Iris pigment epithelial cell (primary cell): ENCODE measurements at places on chromosomes 5 and 9.

- no peak for DNase-seq
Measured at GRCh38 chr9:97723819-97724218, 26.7 kb upstream of the XPA start.

- no peak for DNase-seq
Measured at GRCh38 chr5:64163746-64164145, 1.9 kb upstream of the RNF180 start.

DNA sequence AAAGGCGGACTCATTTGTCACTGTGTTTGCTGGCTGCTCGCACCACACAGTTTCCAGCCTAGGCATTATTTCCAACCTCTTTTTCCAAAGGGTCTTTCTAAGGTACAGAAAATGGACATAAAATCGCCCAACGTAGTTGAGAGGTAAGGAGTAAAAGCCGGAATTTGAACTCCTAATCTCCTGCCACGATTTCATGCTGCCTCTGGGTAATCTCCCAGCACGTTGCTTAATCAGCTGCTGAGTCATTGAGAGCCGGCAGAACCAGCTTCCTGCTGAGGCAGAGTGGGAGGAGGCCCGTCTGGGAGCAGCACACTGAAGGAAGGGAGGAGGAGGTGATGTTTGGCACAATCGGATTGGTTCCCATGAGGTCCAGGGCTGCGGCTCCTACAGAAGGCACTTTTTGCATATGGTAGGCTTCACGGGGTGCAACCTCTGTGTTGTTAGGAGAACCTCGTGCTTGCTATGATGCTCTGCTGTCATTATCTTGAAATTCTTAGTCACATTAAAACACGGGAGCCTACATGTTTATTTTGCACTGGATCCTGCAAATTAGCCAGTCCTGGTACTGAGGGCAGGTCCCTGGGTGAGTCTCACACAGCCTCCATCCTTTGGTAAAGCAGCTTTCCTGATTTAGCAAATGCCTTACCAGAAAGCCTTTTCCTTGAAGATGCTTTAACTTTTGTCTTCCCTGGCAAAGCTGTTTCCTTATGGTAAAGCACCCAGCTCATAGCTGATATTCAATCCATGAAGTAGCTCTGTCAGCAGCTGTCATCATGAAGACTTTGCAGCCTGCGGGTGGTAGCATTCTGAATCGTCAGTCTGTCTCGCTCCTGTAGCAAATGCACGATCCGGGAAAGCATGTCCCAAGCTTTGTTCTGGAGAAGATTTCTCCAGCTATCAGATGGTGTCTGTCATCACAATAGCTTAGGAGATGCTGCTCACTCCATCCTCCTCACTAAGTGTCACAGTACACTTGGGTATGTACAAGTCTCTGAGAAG lies 191.6 kb upstream of the MSX2 start:
- DNase-seq: peak; percentile 99

DNA sequence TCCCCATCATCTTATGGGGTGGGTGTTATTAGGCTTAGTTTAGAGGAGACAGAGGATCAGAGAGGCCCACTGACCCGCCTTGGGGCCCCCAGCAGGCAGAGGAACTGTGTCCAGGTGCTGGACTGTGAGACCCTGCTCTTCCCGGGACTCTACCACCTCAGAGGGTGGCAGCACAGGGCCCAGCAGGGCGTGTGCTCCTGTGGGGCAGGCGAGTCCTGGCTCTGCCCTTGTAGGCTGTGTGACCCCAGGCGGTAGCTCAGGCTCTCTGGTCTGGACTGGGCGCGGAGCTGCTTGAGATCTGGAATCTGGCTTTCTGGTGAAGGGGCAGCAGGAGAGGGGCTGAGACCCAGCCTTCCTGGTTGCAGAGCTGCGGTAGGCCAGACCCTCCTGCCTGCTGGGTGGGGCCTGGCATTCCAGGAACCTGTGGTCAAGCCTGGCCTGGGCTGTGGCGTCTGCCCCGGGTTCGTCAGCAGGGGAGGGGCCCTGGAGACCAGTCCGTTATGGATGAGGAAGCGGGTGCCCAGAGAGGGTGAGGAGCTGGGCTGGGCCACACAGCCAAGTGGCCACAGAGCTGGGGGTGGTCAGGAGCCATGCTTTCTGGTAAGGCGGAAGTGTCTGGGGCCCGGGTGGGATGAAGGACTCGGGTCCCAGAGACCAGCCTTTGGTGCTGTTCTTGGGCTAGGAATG lies 46.5 kb downstream of the RXRA start:
- DNase-seq: no peak

DNA sequence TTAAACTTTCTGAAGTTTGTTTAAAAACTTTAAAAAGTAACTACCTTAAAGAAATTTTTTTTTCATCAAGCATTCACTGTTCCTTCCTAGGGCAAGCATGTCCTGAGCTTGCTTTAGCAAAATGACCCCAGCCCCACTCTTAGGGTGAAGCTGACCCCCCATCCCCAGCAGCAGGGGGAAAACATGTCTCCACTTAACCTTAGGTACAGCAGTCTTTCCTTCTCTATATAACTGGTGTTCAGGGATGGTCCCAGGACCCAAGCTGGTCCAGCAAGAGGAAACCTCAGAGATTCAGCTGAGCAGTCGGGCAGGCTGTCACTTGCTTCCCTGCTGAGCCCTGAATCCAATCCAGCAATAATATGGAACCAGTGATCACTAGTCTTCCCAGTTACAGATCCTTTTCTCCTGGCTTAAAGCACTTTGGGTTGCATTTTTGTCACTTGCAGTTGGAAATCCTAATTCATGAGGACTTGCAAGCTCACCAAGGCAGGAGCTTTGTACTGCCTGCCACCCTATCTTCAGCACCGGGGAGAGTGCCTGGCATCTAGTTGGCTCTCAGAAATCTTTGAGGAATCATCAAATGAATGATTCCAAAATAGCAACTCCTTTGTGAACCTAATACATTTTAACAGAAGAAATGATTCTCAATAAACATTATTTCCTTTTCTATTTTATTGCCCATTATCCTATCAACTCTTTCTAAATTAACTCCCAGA lies 91.2 kb downstream of the FSTL4 start:
- DNase-seq: no peak

DNA sequence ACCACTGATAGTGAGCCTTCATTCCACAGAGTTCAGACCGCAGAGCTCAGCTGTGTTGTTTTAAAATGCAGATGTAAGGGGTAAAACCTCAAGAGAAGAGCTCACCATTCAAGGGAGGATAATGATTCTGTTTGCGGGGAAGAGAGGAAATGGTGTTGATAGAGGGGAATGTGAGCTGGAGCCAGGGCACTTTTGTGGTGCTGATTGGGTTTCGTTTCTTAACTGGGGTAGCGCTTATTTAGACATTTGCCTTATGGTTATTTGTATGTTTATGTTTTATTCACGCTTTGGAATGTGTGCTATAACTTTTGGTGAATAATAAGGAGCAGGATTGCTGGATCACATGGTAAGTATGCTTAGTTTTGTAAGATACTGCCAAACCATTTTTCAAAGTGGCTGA lies 42.5 kb downstream of the STXBP1 start:
- DNase-seq: no peak

- no peak for DNase-seq
Measured at GRCh38 chr5:7910738-7911428, 41.9 kb downstream of the MTRR start.

- DNase-seq: peak; percentile 83
Measured at GRCh38 chr5:73338256-73339050, 110.1 kb downstream of the FOXD1 start.

DNA sequence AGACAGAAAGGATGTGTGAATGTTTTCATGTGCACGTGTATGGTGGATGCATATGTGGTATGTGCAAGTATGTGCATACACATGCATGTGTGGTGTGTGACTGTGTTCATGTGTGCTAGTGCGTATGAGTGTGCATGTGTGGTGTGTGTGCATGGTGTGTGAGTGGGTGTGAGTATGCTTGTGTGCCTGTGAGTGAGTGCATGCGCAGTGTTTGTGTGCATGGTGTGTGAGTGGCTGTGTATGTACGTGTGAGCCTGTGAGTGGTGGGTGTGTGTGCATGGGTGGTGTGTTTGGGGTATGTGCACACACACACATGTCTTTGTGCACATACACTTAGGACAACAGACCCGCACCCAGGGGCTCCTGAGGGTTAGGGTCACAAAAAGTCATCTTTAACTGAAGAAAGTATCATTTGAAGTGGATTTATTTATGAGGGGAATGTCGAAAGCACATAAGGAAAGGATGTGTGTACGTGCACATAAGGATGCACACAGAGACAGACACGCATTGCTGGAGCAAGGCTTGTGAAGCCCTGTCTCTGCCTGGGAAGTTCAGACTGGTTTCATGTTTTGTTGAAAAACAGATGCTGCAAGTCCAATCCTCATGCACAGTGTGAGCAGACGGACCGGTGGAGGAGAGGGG lies 237.0 kb downstream of the SYK start:
- DNase-seq: no peak

GRCh38 chr9:130346431-130346830 lies 80.9 kb downstream of the HMCN2 start:
- no peak for DNase-seq

- peak; percentile 18 for DNase-seq
Measured at GRCh38 chr9:123928533-123929176, 1.3 kb downstream of the DENND1A start.

DNA sequence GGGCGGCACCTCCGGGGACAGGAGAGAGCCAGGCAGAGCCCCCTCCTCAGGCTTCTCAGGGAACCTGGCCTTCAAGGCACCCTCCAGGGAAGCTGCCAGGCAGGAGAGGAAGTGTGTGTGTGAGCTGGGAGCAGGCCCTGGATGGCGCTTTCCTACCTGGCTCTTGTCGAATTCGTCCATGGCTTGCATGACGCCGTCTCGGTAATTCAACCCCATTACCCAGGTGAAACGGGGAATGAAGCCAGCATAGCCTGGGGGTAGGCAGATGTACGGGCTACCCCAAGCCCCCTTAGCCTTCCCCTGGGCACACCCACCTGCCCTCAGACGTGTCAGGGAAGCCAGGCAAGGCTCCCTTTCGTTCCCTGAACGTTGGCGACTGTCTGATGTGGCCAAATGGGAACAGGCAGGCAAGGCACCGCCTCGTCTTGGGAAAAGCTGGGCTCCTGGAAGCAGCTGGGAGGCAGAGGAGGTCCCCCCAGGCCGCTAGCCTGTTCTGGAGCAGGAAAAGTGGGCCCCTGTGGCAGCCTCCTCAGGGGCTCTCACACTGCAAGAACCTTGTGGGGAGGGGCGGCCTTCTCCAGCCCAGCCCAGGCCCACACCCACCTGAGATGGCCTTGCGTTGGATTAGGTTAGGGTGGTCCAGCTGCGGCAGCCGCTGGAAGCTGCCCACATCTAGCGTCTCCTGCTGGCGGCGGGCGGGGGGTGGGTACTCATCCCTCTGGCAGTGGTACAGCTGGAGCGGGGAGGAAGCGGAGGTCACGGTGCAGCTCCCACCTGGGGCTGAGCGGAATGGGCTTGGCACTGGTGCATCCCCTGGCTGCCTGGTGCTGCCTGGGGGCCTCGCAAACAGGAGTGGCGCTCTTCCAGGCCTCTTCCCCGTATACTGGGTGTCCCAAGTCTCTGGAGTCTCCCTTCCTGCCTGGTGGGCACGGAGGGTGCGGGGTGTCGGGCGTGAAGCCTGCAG lies 3.7 kb downstream of the TUBB4B start:
- DNase-seq: no peak

DNA sequence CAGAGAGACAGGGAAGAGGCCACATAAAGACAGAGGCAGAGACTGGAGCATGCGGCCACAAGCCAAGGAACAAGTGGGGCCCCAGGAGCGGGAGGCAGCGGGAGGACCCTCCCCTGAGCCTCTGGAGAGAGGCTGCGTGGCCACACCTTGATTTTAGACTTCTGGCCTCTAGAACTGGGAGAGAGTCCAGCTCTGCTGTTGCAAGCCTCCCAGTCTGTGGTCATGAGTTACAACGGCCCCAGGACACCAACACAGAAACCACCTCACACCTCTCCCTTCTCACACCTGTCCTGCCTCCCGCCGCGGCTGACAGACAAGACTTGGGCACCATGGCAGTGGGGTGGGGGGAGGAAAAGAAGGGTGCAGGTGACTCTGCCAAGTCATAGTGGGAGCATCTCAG lies 2.2 kb downstream of the INPP5E start:
- peak; percentile 57 for DNase-seq

- DNase-seq: no peak
Measured at GRCh38 chr9:79656169-79656568, 84.4 kb downstream of the TLE4 start.

DNA sequence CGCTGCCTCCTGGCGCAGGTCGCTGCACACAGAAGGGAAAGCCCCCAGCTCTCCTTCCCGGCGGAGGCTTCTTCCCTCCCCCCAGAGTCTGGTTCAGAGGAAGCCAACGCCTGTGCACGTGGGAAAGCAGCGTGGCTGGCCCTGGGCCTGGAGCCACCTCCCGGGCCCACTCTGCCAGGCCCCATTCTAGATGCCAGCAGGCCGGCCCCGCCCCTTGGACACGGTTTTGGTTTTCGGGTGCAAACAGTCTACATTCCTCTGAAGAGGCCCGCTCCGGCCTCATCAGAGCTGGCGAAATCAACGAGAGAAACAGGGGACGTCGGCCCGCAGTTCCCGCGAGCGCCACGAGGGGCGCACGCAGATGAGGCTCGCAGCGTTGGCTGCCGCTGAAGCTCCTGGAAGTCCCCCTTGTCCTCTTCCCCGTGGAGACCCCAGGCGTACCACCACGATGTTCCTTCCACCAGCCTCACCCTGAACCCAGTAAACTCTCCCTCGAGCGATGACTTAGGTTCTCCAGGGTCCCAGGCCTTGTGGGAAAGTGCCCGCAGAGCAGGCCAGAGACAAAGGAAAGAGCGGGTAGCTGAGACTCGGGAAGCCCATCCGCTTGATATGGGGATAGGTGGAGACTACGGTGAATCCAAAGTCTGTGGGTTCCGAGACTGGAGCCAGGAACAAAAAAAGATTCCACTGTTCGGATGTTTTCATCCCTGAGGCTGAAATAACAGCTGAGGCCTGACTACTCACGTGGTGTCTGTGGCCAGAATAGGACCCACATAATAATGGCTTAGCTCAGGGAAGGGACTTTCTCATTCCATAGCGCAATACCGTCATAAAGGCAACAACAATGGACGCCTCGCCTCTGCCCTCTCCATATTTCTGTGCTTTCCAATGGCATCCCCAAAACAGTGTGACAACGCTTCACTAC lies 64.2 kb downstream of the KLF4 start:
- peak; percentile 49 for DNase-seq
